ENCODE measurements at places on chromosomes 12 and 14. TPM values are rescaled to one million over a fixed set of nuclear protein-coding genes. Genes with fewer than 3 reads are reported as not detected.

The FGD4 gene
- 13.5 TPM for total RNA-seq

The MIP gene
- total RNA-seq: not detected

The KERA gene
- total RNA-seq: not detected

GRCh38 chr12:33438025-33438772 is 1.4 kb downstream of the SYT10 start:
- no peak overlapping the region for H3K27ac ChIP-seq
- H3K36me3 ChIP-seq: no peaks in the 10 kb centered on the region
- DNase-seq: no peak
- no peaks in the 10 kb centered on the region for H3K27me3 ChIP-seq

DNA sequence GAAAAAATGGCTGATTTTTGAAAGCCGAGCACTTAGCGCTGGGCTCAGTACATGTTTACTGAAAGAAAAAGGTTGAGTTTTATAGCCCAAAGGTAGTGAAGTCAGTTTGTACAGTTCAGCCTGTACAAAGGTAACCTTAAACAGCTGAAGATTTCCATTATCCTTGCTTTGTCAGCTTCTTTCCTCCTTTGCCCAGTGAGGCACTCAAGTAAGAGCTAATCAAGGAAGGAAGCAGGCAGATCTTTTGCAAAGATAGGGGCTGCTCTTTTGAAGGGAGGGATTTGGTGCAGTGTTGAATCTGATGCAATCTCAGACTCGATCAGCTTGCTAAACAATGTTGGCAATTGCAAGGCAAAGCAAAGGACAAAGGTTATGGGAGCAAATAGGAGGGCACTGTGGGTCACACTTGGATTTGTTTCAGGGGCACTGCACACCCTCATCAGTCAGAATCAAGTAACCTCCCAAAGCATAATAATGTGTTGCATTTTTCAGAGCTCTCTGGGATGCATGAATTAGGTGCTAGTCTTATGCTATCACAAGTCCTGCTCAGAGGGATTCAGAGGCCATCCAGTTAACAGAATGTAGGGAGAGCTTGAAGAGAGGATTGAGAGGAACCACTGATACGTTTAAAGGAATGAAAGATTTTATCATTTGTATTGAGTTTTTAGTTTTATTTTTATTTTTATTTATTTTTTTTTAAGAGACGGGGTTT is 44.4 kb downstream of the ANO6 start:
- H3K27ac ChIP-seq: no peak overlapping the region
- no peak for DNase-seq
- peaks cover 41% of the 10 kb centered on the region for H3K4me1 ChIP-seq
- H3K36me3 ChIP-seq: no peaks in the 10 kb centered on the region
- H3K4me3 ChIP-seq: no peak overlapping the region
- no peaks in the 10 kb centered on the region for H3K27me3 ChIP-seq

DNA sequence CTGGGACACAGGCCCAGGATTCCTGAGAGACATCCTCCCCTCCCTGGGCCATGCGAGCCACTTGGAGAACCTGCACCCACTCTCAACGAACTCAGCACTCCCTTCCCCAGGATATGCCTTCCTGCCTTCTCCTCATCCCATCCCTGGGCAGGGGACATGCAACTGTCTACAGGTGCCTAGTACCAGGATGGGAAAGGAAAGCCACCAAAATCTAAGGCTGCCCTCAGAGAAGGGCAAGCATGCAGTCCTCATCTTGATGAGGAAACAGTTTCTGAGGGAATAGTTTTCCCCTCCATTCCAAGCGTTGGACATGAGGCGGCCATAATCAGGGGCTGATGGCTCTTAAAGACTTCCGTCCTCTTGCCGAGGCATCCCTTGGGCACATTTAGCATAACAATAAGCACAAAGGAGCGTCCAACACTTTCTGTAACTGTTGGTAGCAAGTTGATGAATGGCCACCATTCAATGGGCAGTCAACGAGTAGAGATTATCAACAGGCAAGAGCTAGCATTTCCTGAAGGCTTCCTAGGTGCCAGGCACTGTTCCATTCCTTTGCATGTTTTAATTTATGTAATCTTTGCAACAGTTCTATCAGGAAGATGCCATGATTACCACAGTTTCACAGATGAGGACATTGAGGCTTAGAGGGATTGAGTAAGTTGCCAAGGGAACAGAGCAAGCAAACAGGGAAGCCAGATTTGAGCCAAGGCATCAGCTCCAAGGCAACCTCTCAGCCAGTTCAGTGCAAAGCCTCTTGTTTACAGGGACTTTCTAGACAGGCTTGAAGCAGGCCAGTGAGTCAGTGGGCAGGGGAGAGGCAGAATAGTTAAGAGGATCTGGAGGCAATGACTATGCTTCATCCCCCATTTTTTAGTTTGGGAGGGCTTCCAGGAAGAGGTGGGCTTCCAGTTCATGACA is 105.1 kb downstream of the SINHCAF start:
- no peak for DNase-seq
- no peak overlapping the region for H3K27ac ChIP-seq
- H3K27me3 ChIP-seq: no peaks in the 10 kb centered on the region
- H3K36me3 ChIP-seq: no peaks in the 10 kb centered on the region
- H3K4me3 ChIP-seq: no peak overlapping the region
- H3K4me1 ChIP-seq: no peaks in the 10 kb centered on the region

DNA sequence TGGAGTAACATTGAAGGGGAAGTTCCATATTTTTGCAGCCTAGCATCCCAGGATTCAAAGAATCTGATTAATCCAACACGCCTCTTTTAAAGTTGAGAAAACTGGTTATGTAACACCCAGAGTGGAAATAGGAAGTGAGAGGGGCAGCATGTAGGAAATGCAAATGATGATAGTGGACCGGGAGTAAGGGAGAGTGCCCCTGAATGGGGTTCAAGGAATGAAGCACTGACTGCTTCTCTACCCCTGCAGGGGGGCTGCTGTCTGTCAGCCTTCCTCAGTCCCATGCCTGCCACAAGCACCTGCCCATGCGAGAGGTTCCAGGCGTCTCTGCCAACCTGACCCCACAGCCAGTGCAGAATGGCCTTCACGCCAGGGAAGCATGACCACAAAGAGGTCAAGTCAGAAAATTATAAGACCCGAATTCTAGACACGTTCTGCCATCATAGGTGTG is 126.5 kb upstream of the CCND2 start:
- no peak for DNase-seq
- no peak overlapping the region for H3K4me3 ChIP-seq
- H3K27ac ChIP-seq: no peak overlapping the region
- H3K27me3 ChIP-seq: no peaks in the 10 kb centered on the region

DNA sequence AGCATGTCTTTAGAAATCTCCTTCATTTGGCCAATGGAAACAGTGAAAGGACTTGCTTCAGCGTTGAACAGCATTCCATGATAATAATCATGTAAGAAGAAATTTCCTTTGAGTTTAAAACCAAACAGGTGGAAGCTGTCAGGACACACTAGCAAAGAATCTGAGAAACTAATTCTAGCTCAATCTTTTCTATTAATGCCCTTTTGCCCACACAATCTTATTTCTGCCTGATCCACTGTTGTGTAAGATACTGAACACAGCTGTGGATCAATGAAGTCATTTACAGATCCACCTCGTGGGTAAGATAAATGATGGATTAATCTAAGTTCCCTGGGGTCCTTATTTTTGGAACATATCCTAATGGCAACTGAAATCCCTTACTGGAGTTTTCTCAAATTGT is 536.9 kb upstream of the LMO3 start:
- no peak for DNase-seq
- no peak overlapping the region for H3K4me3 ChIP-seq
- no peaks in the 10 kb centered on the region for H3K27me3 ChIP-seq

- DNase-seq: no peak
- peaks cover 16% of the 10 kb centered on the region for H3K36me3 ChIP-seq
- H3K4me3 ChIP-seq: no peak overlapping the region
- H3K27me3 ChIP-seq: no peaks in the 10 kb centered on the region
These were observed 13.2 kb downstream of the PXN start for GRCh38 chr12:120252071-120252906.

- H3K4me3 ChIP-seq: no peak overlapping the region
- H3K4me1 ChIP-seq: no peaks in the 10 kb centered on the region
- no peaks in the 10 kb centered on the region for H3K36me3 ChIP-seq
- no peaks in the 10 kb centered on the region for H3K27me3 ChIP-seq
- no peak for DNase-seq
These were observed 58.8 kb downstream of the ERGIC2 start for GRCh38 chr12:29322157-29322556.

DNA sequence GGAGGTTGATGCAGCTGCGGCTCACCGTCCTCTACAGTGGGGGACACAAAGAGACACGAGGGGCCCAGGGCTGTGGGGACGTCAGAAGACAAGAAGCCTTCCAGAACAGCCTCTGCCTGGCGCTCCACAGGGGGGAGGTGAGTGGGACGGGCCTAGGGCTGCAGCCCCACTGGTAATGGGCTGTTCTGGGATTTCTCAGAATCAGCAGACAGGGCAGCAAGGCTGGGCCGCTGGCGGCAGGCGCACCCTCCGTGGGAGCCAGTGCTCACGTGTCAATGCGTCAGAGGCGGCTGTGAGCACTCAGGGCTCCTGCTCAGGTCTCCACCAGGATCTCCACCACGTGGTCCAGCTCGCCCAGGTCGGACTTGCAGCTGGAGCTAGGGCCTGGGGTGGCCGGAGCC is 10.0 kb downstream of the CDCA4 start:
- no peaks in the 10 kb centered on the region for H3K27me3 ChIP-seq
- H3K4me3 ChIP-seq: no peak overlapping the region
- H3K36me3 ChIP-seq: peaks cover 5% of the 10 kb centered on the region
- H3K4me1 ChIP-seq: peaks cover 12% of the 10 kb centered on the region
- no peak overlapping the region for H3K27ac ChIP-seq

- no peak overlapping the region for H3K4me3 ChIP-seq
- no peaks in the 10 kb centered on the region for H3K36me3 ChIP-seq
- no peak overlapping the region for H3K27ac ChIP-seq
- H3K27me3 ChIP-seq: no peaks in the 10 kb centered on the region
- peaks cover under 1% of the 10 kb centered on the region for H3K4me1 ChIP-seq
These were observed 66.2 kb upstream of the GPR68 start for GRCh38 chr14:91310606-91311283.

DNA sequence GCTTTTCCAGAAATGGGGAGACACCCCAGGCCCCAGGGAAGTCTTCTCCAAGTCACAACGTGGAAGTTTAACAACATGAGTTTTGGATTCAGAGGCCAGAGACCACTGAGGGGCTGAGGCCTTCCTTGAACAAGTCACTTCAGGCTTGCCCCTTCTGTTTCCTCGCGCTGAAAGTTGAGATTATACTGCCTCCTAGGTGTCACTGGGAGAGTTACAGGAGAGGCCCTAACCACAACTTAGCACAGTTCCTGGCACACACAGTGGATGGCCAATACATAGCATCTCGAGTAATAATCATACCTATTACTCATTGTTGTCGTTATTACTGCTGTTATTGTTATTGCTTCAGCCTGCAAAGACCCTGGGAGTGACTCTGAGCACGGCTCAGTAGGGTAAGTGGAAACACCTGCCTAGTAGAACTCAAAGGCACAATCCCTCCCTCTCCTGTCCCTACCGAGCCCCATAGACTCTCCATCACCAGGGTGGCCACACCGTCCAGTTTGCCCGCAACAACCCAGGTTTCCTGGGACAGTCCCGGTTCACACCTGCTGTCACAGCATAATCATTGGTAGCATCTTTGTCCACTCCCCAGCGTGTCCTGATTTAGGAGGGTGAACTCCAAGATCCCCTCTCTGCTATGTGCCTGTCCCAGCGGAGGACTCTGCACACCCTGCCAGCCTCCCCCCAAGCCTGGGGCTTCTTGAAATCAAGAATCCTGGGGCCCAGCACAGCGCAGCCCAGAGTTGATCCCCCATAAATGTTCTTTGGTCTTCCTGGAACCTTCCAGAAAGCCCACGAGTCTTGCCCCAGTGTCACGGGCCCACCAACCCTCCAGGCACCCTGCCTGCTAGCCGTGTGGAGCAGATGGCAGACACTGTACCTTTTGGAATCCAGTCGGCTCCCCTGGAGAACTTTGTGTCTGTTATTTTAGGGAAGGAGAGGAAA is 85.0 kb downstream of the SYNE3 start:
- peaks cover 41% of the 10 kb centered on the region for H3K36me3 ChIP-seq
- H3K27me3 ChIP-seq: no peaks in the 10 kb centered on the region
- no peak overlapping the region for H3K4me3 ChIP-seq
- peak overlapping the region; percentile 12 for H3K27ac ChIP-seq
- H3K4me1 ChIP-seq: no peaks in the 10 kb centered on the region

DNA sequence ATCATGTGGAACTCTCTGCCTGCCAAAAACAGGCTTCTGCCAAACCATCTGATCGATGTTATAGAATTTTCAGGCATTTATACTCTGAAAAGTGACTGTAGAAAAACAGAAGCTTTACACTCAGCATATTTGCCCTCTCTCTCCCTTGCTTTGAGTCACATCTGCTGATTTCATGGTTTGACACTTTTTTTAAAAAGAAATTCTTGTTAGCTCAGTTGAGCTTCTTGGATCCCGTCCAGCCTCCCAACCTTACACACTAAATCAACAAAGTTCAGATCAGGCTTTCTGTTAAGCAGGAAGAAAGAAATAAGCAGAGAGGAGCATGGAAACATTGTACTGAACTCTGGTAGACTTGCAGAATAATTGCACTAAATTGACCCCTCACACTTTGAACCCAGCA is 193.6 kb upstream of the SEL1L start:
- no peaks in the 10 kb centered on the region for H3K4me1 ChIP-seq
- H3K27ac ChIP-seq: no peak overlapping the region
- no peak for DNase-seq
- H3K27me3 ChIP-seq: no peaks in the 10 kb centered on the region
- H3K36me3 ChIP-seq: no peaks in the 10 kb centered on the region

GRCh38 chr14:67815573-67816225 is 691 bp downstream of the ZFYVE26 start:
- peaks cover 21% of the 10 kb centered on the region for H3K36me3 ChIP-seq
- peak overlapping the region; percentile 77 for H3K4me3 ChIP-seq
- H3K27me3 ChIP-seq: no peaks in the 10 kb centered on the region
- DNase-seq: no peak
- peaks cover 29% of the 10 kb centered on the region for H3K4me1 ChIP-seq
